H1 (cell line): ENCODE measurements at places on chromosomes 7 and 10. TPM values are rescaled to one million over a fixed set of nuclear protein-coding genes. Genes with fewer than 3 reads are reported as not detected.
A peak's percentile ranks its signal among the peaks of the same experiment; 100 is the strongest.

Gene DENND2A
- 11.4 and 13.0 TPM in 2 replicates for total RNA-seq

Gene MLXIPL
- 8.6 and 9.4 TPM in 2 replicates for total RNA-seq

DNA sequence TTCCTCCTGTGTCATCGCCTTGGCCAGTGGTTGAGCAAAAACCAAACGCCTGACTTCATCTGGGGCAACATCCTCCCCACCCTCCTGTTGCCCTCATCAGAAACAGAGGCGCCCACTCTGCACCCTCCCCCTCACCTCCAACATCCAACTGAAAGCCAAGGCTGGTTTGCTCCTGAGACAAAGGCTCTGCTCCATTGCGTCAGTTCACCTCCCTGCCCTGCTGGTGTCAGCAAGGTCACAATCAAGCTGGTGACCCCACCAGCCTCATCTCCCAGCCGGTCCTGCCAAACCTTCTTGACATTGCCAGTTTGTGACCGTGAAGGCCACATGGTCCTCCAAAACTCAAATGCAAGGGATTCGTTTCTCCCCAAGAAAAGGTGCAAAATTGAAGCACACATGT lies 131.7 kb upstream of the ADAM12 start:
- no peaks in the 10 kb centered on the region for H3K27me3 ChIP-seq
- no peak overlapping the region for H3K4me3 ChIP-seq
- H3K4me1 ChIP-seq, result no peaks in the 10 kb centered on the region
- H3K36me3 ChIP-seq, result no peaks in the 10 kb centered on the region

DNA sequence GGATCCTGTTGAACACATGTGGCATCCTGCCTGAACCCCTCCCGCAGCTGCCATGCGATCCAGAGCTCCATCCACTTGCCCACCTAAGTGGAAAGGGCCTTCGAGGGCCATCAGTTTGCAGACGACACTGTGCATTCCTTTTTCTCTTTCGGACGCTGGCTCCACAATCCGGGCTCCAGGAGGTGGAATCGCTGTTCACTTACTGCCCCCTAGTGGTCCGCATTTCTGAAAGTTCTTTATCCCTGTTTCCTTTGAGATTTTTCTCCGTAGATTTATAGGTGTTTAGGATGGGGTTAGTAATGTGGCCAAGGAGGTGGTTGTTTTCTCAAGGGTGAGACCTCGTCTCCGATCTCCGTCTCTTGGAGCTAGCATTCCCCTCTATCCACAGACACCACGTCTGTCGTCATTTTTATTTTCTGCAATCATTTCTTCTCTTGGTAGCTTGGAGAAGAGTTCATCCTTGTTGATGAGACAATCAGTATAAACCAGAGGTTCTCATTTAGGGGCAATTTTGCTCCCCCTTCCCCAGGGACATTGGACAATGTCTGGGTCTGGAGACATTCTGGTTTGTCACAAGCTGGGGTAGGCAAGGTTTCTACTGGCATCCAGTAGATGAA lies 204.6 kb downstream of the ARHGAP21 start:
- no peaks in the 10 kb centered on the region for H3K27me3 ChIP-seq
- no peak overlapping the region for H3K27ac ChIP-seq
- H3K4me3 ChIP-seq, result no peak overlapping the region

DNA sequence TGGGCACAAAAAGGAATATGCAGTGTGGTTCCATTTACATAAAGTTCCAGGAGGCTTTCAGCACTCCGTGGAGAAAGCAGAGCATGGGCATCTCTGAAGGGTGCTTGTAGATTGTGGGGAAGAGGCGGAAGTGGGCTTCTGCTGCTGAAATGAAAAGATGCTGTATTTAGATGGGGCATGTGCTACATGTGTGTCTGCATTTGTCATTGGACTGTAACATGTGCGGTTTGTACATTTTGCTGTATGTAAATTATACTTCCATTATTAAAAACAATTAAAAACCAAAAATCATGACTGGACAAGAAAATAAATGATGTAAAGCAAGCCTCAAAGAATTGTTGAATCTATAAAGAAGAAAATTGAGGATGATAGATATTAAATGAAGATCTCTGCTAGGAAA lies 334.0 kb downstream of the WDR37 start:
- no peak overlapping the region for H3K27ac ChIP-seq
- no peak for DNase-seq
- H3K36me3 ChIP-seq, result no peaks in the 10 kb centered on the region
- no peak overlapping the region for H3K4me3 ChIP-seq
- no peaks in the 10 kb centered on the region for H3K4me1 ChIP-seq

DNA sequence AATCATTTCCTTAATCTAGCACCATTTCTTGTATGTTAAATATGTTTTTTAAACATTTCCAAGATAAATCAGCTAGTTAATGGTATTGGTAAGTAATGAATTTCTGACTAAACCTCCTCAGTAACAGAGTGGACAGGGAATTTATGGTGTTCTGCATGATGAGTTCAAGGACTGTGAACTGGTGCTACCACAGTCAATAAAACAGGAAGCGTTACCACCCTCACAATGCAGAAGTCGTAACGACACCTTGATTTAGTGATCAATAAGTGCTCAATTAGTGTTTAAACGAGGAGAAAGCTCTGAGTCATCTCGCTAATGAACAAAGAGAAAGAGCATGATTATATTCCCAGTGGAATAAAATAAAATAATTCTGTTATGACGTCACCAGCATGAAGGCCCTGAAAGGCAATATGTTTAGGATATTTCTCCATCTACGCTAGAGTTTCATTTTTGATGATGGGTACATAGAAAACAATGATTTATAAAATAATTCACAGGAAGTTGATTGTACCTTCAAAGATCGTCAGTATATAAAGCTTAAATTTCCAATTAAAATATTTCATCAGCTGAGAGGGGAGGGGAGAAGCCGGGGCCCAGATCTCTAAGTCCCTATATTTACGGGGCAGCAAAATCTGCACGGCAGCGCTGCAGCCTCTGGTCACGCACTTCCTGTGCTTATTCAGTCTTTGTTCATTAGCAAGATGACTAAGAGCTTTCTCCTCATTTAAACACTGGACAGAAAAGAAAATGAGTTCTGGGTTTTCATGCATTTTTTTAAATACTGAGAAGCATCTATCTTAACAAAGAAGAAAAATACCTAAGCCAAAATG lies 400.5 kb downstream of the PTPRN2 start:
- H3K27ac ChIP-seq, result no peak overlapping the region
- H3K36me3 ChIP-seq, result no peaks in the 10 kb centered on the region
- H3K4me1 ChIP-seq, result no peaks in the 10 kb centered on the region
- H3K27me3 ChIP-seq, result no peaks in the 10 kb centered on the region

GRCh38 chr7:69941077-69941651 lies 342.9 kb downstream of the AUTS2 start:
- no peaks in the 10 kb centered on the region for H3K36me3 ChIP-seq
- DNase-seq, result no peak
- H3K4me3 ChIP-seq, result no peak overlapping the region
- no peaks in the 10 kb centered on the region for H3K27me3 ChIP-seq
- no peak overlapping the region for H3K27ac ChIP-seq

DNA sequence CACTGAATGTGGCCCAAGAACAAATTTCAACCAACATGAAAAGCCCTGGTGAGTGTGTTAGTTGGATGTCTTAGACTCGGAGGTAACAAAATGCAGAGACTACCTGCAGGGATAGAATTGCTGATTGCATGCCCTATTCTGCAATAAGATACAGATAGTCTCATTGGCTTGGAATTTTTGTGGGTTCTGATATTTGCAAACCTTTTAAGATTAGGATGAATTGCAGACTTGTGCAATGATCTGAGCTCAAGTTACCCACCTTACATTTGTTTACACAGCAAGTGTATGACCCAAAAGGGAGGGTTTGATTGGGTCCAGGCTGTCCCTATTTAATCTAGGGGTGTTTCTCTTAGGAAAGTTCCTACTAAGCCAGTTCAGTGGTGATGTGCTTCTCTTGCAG lies 45.4 kb downstream of the GPR37 start:
- peaks cover 6% of the 10 kb centered on the region for H3K4me1 ChIP-seq
- H3K36me3 ChIP-seq, result no peaks in the 10 kb centered on the region
- no peak overlapping the region for H3K27ac ChIP-seq
- no peak overlapping the region for H3K4me3 ChIP-seq
- DNase-seq, result no peak

- H3K27ac ChIP-seq, result no peak overlapping the region
- H3K4me1 ChIP-seq, result peaks cover 22% of the 10 kb centered on the region
- DNase-seq, result peak; percentile 83
- H3K27me3 ChIP-seq, result peaks cover 70% of the 10 kb centered on the region
Measured at GRCh38 chr10:123148414-123149161, 652 bp downstream of the HMX2 start.

DNA sequence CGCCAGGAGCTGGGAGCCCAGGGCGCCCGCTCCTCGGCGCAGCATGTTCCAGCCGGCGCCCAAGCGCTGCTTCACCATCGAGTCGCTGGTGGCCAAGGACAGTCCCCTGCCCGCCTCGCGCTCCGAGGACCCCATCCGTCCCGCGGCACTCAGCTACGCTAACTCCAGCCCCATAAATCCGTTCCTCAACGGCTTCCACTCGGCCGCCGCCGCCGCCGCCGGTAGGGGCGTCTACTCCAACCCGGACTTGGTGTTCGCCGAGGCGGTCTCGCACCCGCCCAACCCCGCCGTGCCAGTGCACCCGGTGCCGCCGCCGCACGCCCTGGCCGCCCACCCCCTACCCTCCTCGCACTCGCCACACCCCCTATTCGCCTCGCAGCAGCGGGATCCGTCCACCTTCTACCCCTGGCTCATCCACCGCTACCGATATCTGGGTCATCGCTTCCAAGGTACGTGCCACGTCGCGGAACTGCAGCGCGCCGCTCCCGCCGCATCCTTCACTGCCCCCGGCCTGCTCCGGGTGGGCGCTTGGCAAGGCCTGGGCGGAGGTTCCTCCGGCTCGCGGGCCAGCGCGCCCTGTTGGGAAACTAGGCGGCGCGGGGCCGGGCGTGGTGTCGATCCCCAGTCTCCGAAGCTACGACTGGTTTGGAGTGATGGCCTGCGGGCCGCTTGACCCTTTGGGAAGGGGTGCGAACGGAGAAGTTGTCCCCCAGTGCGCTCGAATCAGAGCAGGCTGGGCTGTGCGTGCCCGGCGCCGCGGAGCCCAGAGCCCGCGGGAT lies 868 bp downstream of the EMX2 start:
- H3K27ac ChIP-seq, result no peak overlapping the region
- peaks cover 37% of the 10 kb centered on the region for H3K4me1 ChIP-seq
- peak overlapping the region; percentile 38 for H3K4me3 ChIP-seq
- no peaks in the 10 kb centered on the region for H3K36me3 ChIP-seq
- H3K27me3 ChIP-seq, result peaks cover 96% of the 10 kb centered on the region

- no peak for DNase-seq
- H3K27me3 ChIP-seq, result no peaks in the 10 kb centered on the region; the same call in 1 of the 2 replicates
- peak overlapping the region; percentile 68 for H3K4me3 ChIP-seq
- no peaks in the 10 kb centered on the region for H3K36me3 ChIP-seq
- H3K4me1 ChIP-seq, result no peaks in the 10 kb centered on the region
Measured at GRCh38 chr10:28302012-28302637, 739 bp downstream of the MPP7 start.

DNA sequence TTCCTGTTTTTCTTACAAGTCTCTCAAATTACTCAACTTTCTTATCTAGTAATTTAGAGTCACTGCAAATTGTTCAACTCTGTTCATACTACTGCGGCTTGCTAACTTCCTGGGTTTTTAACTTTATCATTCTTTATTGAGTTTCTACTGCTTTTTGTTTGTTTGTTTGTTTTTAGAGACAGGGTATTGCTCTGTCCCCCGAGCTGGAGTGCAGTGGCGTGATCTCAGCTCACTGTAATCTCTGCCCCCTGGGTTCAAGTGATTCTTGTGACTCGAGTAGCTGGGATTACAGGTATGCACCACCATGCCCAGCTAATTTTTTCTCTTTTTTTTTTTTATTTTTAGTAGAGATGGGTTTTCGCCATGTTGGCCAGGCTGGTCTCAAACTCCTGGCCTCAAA lies 182.9 kb downstream of the TSPAN12 start:
- H3K36me3 ChIP-seq, result no peaks in the 10 kb centered on the region
- H3K4me3 ChIP-seq, result no peak overlapping the region
- H3K4me1 ChIP-seq, result no peaks in the 10 kb centered on the region
- H3K27me3 ChIP-seq, result no peaks in the 10 kb centered on the region
- DNase-seq, result no peak
- no peak overlapping the region for H3K27ac ChIP-seq

DNA sequence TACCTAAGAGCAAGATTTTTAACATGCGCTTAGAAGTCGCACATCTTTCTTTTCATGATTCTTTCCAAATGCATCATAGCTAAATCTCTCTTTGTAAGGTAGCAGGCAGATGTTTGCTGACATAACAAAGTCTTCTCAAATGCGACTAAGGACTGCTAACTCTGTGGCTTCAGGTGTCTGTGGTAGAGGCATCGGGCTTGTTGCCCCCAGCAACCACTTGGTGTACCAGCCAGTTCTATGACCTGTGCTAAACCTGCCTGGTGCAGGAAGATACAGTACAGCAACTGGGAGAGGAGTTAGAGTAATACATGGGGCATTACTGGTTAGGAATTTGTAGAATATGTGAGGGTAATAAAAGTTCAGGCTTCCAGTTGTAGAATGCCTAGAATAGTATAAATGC lies 654.1 kb downstream of the NRG3 start:
- no peak for DNase-seq
- no peaks in the 10 kb centered on the region for H3K36me3 ChIP-seq
- H3K4me1 ChIP-seq, result no peaks in the 10 kb centered on the region
- H3K4me3 ChIP-seq, result no peak overlapping the region
- no peak overlapping the region for H3K27ac ChIP-seq

Gene ARMH3
- total RNA-seq, result 16.1 and 18.3 TPM in 2 replicates

- no peaks in the 10 kb centered on the region for H3K36me3 ChIP-seq
- H3K27me3 ChIP-seq, result no peaks in the 10 kb centered on the region
- no peak overlapping the region for H3K27ac ChIP-seq
Measured at GRCh38 chr7:155648752-155649339, 4.4 kb downstream of the RBM33 start.

DNA sequence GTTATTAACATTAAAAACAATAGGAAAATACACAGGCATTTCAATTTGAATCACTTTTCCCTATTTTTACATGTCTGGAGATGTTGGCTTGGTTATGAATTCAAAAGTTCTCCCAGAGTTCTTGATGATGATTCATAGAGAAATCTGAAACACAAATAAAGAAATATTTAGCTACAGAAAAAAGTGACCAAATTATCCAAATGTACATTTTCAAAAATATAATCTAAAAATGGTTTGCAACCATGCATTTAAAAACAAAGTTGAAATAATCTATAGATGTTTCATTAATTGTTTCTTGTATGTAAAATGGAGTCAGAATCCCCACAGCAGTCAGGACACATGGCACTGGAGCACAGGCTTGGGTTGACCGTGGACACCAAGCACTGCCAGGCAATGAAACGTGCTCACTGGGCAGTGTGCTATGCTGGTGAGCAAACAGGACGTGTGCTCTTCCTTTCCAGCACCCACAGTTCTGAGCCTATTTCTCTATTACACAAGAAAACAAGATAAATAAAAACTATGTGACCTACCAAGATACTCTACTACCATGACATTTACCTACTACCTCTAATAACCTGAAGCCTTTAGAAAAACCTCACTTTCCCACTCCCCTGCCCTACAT lies 44.1 kb upstream of the PTPRN2 start:
- no peak overlapping the region for H3K4me3 ChIP-seq
- H3K27me3 ChIP-seq, result no peaks in the 10 kb centered on the region
- no peak for DNase-seq
- no peaks in the 10 kb centered on the region for H3K4me1 ChIP-seq

DNA sequence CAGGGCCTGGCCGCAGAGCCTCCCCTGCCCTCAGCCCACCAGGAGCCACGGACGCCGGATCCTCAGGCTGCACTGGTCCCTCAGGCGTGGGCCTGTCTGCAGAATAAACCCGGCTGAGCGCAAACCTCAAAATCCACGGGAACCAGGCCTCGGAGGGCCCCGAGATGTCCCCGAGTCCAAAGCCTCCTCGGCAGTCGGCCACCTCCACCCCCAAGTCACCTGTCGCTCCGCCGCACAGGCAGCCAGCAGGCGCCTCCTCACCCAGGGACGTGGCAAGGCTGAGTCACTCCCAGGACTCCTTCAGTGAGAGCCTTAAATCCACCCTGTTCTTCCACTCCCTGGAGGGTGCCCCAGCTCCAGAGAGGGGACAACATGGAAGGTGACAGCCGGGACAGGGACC lies 33.2 kb downstream of the STK32C start:
- no peaks in the 10 kb centered on the region for H3K36me3 ChIP-seq
- H3K4me1 ChIP-seq, result no peaks in the 10 kb centered on the region
- DNase-seq, result no peak
- no peaks in the 10 kb centered on the region for H3K27me3 ChIP-seq
